ENCODE measurements at places on chromosomes 3 and 15.

DNA sequence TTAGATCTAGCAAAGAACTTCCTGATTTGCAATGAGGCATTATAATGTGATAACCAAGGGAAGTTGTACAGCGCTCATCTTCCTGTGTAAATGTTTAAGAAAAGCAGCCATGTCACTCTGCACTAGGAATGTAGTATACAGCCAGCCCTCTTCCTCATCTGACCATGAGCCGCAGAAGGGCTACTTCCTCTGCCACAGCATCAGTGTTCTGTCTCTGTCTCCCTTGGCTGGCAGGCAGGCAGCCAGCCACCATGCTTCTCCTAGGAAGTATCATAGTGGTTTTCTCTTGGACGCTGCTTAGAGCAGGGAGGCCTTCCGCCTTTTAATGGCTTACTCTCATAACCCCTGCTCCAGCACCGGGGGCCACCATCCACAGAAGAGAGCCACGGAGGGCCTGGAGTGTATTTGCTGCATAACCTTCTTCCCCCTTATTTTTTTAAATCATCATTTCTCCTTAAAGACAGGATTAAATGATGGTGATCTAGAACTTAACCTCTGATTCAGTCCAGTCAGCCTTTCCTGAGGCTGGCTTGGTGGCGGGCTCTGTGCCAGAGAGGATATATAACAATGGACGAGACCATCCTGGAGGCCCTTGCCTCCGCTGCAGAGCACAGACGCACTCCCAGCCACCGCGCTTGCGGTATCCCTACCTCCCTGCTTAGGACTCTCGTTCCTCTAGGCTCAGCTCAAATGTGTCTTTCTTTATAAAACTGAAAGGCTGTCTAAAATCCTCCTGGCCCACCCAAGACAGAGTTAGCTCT, 57.3 kb upstream of the PLXNA1 start:
- no peak for DNase-seq

GRCh38 chr3:188198001-188198400, 44.0 kb downstream of the LPP start:
- DNase-seq, result no peak

GRCh38 chr3:31652296-31652695, 119.6 kb downstream of the STT3B start:
- no peak for DNase-seq

- DNase-seq, result no peak
These were observed 77.0 kb upstream of the PLSCR5 start for GRCh38 chr3:146682171-146682570.

DNA sequence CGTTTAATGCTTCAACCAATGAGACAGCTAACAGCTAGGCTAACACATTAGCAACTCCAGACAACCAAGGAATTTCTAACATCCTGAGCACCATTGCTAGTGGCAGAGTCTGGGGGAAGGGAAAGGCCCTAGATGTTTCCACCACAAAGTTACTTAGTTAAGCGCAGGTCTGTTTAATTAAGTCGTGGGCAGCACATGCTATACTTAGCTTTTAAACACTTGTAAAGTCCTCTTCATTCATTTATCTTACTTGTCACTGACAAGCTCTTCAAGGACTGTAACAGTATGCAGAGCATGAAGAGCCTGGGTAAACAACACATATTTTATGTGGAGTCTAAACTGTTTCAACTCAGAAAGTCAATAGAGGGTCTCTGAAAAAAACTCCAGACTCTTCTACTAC, 221.1 kb upstream of the WNT5A start:
- no peak for DNase-seq

DNA sequence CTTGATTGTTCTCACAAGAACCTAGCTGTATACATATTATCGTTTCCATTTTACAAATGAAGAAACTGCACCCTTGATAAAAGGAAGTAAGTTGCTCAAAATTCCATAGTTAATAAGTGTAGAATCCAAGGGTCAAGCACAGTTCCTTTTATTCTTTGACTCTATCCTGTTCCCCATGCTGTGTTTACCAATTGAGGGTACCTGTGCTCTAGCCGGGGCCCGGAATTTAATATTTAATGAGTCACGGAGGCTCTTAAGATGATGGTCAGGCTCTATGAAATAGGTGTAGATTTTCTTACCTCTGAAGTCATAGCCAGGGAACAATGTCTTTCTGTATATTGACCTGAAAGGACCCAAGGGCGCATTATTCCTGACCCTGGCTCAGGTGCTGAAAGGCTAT, 65.2 kb downstream of the LPP start:
- DNase-seq, result no peak

DNA sequence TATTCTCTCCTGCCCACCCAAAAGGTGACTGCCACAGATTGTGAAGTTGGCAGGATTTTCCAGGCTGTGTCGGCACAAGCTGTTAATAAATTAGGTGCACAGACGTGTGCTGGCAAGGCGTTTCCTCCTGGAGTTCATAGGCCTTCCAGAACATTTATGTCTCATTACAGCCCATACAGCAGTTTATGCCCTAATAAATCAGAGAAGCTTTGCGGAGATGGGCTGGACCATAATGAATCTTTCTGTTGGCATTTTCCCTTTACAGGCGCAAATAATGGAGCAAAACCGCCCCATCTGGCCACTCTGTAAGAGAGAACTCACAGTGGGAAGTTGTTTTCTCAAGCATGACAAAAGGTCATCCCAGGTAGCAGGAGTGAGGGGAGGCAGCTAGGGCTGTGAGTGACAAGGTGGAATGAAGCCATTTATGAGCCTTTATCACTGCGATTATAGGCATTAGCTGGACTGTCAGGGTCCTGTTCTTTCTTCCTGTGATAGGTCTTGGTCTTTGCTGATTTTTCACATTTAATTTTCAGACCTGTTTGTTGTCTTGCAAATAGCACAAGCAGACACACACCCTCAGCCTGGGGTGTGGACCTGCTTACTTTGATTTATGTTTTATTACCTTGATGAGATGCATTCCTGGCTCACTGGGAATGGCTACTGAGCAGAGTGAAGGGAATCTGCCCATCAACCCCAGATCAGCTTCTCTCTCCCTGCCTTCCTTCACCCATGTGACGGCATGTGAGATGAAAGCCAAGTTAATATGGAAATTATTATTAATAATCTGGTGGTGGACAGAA, 257.5 kb downstream of the LRTM1 start:
- no peak for DNase-seq

DNA sequence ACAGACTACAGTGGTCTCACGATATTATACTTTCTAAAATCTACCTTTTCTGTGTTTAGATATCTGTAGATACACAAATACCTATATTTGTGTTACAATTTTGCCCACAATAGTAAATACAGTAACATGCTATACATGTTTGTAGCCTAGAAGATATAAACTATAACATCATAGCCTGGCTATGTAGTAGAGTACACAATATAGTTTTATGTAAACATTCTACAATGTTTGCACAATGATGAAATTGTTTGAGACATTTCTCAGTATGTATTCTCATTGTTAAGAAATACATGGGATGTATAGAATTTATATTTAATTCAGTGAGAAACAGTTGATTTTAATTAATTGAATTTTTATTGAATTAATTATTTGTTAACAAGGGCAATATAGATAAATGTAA, 1367.0 kb downstream of the OTOL1 start:
- no peak for DNase-seq
